ENCODE measurements at places on chromosomes 4 and X.

GRCh38 chrX:11533199-11533651 lies 132.5 kb downstream of the ARHGAP6 start:
- DNase-seq = no peak

GRCh38 chr4:8538703-8539567 lies 41.3 kb upstream of the GPR78 start:
- peak; percentile 60 for DNase-seq

DNA sequence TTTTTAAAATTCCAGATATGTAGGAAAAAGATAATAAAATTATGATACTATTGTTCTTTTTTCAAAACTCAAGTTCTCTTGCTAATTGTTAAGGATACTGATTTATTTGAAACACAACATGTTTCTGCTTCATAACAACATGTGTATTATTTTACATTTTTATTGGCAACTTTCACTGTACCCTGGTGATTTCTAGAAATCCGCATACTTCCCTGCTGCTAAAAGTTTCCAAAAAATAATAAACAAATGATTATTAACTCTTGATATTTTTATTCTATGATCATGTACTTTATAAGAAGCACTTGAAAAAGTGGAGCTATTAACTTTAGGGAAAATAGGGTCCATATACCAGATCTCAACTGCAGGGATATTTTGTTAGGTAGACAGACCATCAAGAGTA lies 71.2 kb upstream of the HCCS start:
- DNase-seq = no peak

GRCh38 chrX:47380268-47380667 lies 9.9 kb downstream of the ZNF157 start:
- no peak for DNase-seq

DNA sequence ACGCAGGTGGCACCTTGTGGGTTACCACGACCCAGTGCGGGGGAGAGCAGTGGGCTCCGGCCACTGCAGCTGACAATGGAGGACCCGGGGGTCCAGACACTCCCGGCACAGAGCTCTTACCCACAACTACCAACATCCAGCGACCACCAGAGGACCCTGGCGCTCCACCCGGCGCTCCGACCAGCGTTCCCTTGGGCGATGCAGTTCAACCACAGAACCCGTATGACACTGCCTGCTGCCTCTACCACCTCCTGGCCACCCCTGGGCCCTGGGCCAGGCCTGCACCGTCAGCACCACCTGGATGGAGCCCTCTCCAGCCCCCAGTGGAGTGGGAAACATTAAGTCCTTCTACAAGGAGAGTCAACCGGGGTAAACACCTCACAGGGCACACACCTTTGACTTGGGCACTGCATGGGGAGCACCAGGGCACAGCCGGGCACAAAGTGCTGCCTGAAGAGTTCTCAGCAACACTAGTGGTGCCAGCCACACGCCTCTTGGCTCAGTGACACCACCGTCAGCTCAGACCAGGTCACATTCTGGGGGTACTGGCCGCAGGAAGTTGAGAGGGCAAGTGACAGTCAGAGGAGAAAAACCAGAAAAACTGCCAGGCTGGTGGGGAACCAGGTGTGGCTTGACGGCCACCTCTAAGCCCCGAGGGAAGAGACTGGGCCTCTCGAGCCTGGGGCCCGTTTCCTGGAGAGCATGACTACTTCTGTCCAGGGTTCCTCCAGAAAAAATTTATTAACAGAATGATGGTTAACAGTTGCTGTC lies 2.6 kb downstream of the CTBP1 start:
- no peak for DNase-seq

GRCh38 chr4:1518997-1519700 lies 112.9 kb upstream of the NKX1-1 start:
- no peak for DNase-seq

GRCh38 chrX:17459008-17459611 lies 84.1 kb downstream of the NHS start:
- DNase-seq = no peak

DNA sequence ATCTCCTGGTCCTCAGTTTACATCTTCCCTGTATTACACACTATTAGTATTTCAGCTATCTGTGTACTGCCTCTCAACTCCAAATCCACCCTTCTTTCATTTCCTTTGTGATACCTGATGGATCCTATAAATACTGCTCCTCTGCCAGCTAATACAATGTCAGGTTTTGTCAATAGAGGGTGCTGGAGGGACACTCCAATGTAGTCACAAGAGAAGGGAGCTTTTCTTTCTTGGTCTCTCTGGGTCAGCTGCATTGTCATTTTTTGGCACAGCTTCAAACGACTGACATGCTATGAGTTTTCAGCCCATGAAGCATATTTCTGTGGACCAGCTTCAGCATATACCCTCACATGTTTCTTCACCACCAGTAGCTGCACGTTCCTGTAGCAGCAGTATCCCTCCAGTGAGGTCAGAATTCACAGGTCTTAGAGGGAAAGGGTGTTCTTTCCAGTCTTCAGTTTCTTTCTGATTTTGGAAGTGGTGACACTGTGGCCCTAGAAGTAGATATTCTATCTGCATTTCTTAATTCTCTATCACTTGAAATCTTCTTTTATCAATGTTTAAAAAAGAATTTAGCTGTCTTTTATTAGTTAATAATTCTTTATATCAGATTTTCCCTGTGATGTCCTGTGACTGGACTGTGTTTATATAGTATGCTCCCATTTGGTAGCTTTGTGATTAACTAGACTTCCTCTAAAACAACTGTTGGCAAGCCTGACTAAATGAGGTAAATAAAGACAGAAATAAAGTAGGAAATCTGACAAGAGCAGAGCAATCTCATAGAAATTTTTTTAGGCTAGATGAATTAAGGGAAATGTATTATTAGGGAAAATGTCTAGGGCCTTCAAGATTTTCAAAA lies 60.6 kb downstream of the GABRA2 start:
- peak; percentile 21 for DNase-seq

All from SW 1271 (cell line).